ENCODE measurements at places on chromosomes 6 and 20.

GRCh38 chr6:139146317-139146726 is 11.4 kb downstream of the HECA start:
- no peak for DNase-seq

- no peak for DNase-seq
These were observed 200.3 kb upstream of the SIM1 start for GRCh38 chr6:100665041-100665380.

GRCh38 chr20:37243076-37243936 is 18.3 kb downstream of the GHRH start:
- no peak for DNase-seq

GRCh38 chr20:32116079-32116521 is 6.6 kb downstream of the TM9SF4 start:
- DNase-seq, result no peak
